ENCODE measurements at places on chromosomes 3 and 15. TPM values are rescaled to one million over a fixed set of nuclear protein-coding genes. Genes with fewer than 3 reads are reported as not detected.

PRTG gene
- 322 TPM for total RNA-seq

FBXW12 gene
- total RNA-seq = 0.44 TPM

RHOV gene
- 0.80 TPM for total RNA-seq

GOLIM4 gene
- total RNA-seq = 30.8 TPM

RTP3 gene
- not detected for total RNA-seq

DNA sequence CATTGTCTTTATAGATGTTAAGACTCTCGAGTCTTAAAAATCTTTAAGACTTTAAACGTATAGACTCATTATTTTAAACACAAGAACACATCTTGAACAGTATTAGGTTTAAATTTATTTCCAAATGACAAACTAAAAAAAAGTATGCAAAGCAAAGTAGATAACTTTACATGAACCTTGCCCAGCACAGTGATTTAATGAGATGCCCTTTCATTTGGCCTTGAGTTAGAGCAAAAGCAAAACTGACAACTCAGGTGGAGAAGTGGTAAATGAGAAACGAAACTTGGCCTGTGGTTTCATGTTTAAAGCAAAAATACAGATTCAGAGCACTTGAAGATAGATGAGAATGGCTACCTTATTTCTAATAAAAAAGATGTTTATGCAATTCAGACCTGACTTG, 8.6 kb downstream of the GPR15 start:
- H3K27ac ChIP-seq = no peak overlapping the region
- no peaks in the 10 kb centered on the region for H3K27me3 ChIP-seq
- no peaks in the 10 kb centered on the region for H3K4me1 ChIP-seq
- no peak for DNase-seq

GRCh38 chr15:58677426-58677825, 72.1 kb downstream of the ADAM10 start:
- H3K27me3 ChIP-seq = no peaks in the 10 kb centered on the region
- H3K36me3 ChIP-seq = no peaks in the 10 kb centered on the region
- no peak overlapping the region for H3K4me3 ChIP-seq
- no peak overlapping the region for H3K27ac ChIP-seq
- DNase-seq = no peak
- H3K4me1 ChIP-seq = peaks cover 7% of the 10 kb centered on the region

DNA sequence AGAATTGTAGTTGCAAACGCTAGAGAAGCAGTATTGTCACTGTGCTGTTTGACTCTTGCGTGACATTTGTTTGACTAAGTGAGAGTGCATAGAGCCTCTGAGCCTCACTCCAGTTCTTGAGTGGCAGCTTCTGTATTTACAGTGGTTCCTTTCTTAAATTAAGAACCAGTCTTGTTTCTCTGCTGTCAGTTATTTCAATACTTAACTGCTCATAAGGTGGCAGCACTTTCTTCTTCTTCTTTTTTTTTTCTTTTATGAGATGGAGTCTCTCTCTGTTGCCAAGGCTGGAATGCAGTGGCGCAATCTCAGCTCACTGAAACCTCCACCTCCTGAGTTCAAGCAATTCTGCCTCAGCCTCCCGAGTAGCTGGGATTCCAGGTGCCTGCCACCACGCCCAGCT, 372.1 kb downstream of the LPP start:
- H3K27me3 ChIP-seq = no peaks in the 10 kb centered on the region
- H3K4me1 ChIP-seq = no peaks in the 10 kb centered on the region
- peaks cover 12% of the 10 kb centered on the region for H3K36me3 ChIP-seq
- H3K27ac ChIP-seq = no peak overlapping the region

DNA sequence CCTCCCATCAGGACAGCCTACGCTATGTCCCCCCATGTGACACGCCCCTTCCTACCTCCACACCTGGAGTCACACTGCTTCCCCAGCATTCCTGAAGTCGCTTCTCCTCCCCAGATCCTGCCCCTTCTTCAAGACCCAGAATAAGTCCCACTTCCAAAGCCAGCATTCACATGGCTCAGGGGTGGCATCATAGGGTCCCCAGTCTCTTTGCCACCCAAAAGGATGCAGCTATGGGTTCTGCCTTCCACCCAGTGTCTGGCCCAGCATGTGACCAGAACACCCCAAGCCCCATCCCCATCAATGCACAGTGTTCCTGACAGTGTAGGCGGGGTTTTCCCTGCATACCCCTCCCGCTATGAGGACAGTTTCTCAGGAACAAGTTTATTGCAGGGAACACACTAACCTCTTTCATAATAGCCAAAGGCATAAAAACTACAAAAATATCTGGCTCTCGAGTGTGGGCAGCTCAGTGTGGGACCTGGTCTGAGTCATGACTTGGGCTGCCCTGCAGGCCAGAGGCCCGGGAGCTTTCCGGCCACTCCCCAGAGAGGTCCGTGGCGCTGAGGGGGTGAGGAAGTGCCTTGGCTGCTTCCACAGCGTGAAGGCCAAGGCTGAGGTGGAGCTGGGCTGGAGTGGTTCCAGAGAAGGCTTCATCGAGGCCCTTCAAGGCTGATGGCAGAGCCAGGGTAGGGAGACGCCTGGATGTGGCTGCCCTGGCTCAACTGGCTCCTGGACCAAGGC, 5.8 kb downstream of the ISLR start:
- peaks cover 50% of the 10 kb centered on the region for H3K4me1 ChIP-seq
- no peak for DNase-seq
- peak overlapping the region; percentile 54 for H3K27ac ChIP-seq
- peaks cover 11% of the 10 kb centered on the region for H3K27me3 ChIP-seq
